ENCODE measurements at places on chromosomes 12 and 14.

GRCh38 chr12:52130711-52131110, 51.2 kb downstream of the SMIM41 start:
- no peak for DNase-seq

- no peak for DNase-seq
Measured at GRCh38 chr12:51528852-51529650, 62.0 kb upstream of the SCN8A start.

DNA sequence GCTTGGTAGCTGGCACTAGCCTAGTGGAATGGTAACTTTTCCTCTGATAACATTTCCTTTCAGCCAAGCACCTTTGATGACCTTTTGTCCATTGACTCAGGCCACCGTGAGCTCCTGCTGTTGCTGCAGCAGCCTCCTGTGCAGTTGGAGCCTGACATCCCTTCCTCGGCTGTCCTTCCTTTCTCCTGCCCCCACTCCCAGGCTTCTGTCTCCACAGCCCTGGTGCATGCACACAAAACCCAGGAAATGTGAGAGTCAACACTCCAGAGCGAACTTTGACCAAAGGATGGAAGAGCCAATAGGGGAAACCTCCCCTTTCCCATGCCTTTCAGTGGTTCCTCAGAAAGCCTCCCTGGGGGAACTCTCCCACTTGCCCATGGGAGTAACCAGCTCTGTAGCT, 115.0 kb downstream of the TMEM260 start:
- no peak for DNase-seq

DNA sequence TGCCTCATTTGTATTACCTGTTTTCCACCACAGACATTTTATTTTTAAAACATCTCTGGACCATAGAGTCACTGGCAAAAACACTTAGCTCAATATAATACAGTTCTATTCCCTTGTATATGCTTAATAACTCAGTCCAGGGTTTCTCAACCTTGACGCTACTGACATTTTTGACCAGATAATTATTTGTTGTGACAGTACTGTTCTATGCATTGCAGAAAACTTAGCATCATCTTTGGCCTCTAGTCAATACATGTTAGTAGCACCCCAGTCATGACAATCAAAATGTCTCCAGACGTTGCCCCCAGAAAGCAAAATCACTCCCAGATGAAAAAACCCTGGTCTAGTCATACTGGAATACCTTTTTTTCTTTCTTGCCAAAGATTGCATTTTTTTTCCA, 174.7 kb downstream of the TMEM132D start:
- DNase-seq = no peak

DNA sequence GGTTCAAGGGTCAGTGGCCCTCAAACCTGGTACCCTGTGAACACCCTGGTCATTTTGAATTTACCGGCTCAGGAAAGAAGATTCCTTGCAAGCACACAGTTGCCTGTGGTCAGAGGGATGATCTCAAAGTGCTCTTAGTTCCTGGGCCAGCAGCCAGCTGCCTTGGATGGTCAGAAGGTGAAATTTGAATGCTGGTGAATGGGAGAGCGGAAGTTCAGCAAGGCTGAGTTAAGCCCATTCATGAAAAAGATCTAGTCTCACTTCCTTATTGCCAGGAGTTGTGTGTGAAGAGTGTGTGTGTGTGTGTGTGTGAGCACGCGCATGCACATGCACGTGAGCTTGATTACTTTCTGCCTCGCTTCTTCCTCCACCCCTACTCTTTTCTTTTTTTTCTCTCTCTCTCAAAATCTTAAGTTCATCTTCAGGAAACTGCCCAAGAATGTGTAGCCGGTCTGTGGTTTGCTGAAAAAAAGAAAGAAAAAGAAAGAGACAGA, 155.5 kb upstream of the CCND2 start:
- no peak for DNase-seq

GRCh38 chr12:6046511-6047180, 77.8 kb downstream of the VWF start:
- DNase-seq = no peak

GRCh38 chr14:77965919-77966435, 166.1 kb downstream of the ADCK1 start:
- peak; percentile 2 for DNase-seq

DNA sequence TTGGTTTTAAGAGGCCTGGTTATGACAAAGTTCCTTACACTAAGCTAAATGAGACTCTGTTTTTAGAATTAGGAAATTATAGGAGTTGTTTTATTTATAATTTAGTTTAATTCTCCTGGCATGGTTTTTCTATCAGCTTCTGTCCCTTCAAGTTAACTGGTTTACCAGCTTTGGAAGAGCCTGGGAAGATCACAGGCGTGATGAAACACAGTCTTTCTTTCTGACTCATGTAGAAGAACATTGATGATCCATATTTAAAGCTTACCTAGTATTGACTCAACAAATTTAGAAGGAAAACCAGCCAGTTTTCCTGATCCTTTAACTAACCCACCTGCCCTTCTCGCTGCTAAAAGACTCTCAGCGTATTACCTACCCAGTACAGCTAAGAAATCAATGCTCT, 155.2 kb downstream of the TGFB3 start:
- DNase-seq = no peak

- DNase-seq = peak; percentile 5
Measured at GRCh38 chr12:54596526-54596946, 8.1 kb upstream of the PPP1R1A start.
